ENCODE measurements at places on chromosomes 12 and 14.
A peak's percentile ranks its signal among the peaks of the same experiment; 100 is the strongest.

DNA sequence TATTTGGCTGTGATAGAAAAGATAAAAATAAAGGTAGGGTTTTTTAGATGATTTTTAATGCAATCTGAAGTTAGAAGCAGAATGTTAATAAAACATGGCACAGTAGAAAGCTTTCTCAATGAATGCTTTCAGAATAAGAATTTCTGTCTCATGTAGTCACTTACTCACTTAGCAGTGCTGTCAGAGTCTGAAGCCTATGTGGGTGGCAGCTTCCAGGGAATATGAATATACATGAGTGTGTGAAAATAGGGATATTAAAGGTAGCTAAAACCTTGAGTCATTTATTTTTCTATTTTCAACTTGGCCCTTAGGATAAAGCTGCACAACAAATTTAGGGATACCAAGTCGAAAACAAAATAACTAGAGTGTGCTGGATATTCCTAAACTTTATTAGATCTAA is 427.9 kb downstream of the AEBP2 start:
- DNase-seq, result no peak

DNA sequence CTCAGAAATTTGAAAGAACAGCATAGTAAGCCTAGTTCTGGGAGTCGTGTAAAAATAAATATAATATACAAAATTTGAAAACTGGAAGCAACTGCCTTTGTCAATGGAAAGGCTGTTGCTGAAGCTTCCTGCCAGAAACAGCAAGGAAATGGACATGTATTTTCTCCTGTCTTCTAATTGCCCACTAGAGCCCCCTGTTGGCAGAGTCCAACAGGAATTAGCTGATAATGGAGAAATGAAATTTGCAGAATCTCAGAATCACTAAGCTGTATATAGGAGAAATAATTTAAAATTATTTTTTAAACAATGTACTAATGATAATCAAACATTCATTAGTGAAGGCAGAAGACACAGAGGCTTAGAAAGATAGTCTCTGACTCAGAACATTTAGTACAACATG is 414.8 kb downstream of the SLC6A15 start:
- DNase-seq, result no peak

DNA sequence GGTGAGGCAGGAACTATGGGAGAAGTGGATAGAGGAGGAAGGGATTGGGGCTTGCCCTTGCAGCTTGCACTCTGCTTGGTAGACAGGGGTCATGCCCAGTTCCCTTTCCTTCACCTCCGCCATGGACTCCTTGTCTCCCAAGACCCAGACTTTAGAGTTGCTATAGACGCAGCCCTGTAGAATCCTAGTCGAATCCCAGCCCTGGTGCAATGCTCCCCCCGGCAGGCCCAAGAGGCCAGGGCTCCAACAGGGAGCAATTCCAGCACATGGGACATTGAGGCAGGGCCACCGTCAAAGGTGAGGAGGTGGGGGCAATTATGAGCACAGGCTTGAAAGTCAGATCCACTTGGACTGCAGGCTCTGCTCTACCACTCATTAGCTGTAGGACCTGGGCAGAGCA is 29.5 kb upstream of the BCDIN3D start:
- no peak for DNase-seq

DNA sequence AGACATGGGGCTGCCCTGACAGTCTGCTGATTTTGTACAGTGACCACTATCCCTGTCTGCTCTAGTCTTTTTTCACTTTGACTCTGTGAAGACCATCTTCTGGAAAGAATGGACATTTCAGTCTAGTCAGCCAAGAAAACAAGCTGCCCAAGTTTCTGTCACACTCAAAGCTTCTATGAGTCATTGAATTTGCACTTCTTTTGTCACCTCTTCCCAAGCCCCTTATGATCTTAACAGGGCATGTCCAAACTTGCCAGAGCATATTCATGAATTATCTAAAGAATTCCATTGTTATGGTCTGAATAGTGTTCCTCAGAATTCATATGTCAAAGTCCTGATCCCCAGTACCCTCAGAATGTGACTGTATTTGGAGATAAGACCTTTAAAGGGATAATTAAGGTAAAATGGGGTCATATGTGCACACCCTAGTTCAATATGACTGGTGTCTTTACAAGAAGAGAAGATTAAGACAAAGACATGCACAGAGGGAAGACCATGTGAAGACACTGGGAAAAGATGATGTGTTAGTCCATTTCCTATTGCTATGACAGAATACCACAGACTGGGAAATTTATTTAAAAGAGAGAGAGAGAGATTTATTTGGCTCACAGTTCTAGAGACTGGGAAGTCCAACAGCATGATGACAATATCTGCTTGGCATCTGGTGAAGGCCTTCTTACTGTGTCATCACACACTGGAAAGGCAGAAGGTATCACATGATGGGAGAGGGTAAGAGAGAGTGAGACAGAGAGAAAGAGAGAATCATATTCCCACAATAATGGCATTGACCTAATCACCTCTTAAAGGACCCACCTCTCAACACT is 242.6 kb downstream of the BTG1 start:
- no peak for DNase-seq

GRCh38 chr12:108854451-108855283 is 2.7 kb downstream of the SSH1 start:
- no peak for DNase-seq

GRCh38 chr14:99202516-99202915 is 69.5 kb downstream of the BCL11B start:
- no peak for DNase-seq

- DNase-seq, result no peak
Measured at GRCh38 chr12:95257541-95257940, 39.9 kb downstream of the VEZT start.

- peak; percentile 60 for DNase-seq
Measured at GRCh38 chr14:69260190-69260860, 367 bp downstream of the GALNT16 start.

DNA sequence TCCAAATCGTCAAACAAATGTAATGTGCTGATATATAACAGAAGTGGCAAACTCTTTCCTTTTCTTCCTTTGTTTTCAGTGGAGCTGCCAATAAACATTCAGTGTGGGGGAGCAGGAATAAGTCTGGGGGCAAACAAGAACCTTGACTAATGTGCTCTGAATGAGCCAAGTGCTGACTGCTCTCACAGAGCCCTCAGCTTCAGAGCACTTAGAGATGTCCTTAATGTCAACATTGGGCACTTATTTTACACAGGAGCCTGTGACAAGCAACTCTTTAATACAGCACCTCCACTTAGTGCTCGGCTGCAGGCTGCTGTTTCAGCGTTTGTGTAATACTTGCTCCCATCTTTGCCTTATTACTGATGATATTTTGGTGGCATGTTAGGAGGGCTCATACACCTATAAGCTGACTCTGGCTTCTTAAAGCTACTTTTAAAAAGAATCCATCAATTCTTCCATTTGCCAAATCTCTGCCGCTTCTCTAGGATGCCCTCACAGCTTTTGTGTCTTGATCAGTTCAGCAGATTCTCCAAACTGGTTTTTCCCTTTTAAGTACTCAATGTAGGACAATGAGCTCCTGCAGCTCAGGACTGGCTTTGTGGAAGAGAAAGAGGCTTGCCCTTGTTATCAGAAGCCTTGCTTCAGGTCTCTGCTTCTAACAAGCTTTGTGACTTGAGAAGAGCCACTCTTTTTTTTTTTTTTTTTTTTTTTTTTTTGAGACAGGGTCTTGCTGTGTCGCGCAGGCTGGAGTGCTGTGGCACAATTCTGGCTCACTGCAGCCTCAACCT is 206.6 kb downstream of the MON2 start:
- no peak for DNase-seq

- DNase-seq, result no peak
Measured at GRCh38 chr14:100651999-100652508, 64.8 kb upstream of the BEGAIN start.

- DNase-seq, result peak; percentile 86
Measured at GRCh38 chr12:113149361-113150150, at the start of gene CFAP73. CFAP73 (plus strand) TSS chr12:113149724; CDS start chr12:113149858, 134 bp downstream.

DNA sequence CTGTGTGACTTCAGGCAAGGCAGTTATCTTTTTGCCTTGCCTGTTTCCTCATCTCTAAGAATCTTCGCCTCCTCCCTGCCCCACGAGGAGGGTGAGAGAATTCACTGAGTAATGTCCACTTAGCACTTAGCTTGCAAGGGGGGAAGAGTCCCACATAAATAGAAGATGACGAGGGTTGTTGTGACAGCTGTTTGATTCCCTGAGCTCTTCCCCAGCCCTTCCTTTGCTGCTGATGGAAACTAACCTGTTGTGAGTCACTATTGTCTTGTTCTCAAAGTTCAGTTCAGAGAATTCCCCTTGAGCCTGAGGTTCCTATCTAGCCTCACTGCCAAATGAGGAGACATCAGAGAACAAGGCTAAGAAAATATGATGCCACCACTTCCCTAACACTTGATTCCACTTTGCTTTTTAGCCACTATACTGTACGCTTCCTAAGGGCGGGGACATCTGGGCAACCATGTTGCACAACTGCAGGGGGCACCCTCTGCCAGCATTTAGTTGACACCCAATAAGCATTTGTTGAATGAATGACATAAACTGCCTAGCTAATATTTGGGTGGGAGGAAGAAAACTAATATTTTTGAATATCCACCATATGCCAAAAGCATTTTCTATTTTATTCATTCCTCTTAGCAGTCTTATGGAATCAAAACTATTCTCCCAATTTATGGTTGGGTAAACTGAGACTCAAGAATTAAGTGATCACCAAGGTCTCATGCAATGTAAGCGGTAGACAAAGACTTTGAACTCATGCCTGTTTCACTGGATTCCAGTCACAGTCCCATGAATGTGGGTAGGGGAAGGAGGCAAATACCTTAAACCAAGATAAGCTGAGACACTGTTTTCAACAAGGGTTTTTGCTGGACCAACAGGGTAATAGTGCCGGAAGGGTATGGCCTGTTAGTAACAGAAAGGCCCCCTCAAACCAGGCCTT is 77.6 kb downstream of the ZFP36L1 start:
- DNase-seq, result no peak

DNA sequence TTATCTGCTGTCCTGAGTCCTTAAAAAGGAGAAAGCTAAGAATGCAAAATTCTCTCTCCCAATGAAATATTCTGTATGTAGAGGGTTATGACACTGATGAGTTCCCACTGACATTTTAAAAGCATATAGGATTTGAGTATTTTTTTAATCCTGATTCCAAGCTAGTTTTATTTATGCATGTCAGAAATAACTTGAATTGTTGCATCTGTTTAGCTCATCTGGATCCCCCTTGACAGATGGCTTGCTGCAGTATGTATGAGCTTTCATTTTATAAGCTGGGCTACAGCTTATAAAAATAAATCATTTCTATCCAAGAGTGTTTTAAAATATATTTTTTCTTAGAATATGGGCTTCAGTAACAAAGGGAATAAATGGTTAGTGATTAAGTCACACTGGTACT is 495.3 kb downstream of the NELL2 start:
- DNase-seq, result no peak

DNA sequence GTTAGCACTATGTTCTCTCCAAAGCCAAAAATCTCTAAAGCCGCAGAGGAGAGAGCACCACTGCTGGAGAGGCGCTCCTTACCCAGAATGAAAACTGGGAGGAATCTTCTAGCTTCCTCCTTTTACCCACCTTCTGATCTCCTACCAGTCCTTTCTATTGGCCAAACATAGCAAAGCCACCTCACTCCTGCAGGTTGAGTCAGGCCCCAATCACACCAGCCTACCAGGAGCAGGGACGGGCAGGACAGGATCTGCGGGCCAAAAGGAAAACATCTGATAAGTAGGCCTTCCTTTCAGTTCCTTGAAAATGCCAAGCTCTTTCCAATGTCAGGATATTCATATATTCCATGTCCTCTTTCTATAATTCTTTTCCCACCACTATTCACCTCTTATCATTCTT is 197.7 kb upstream of the CNOT2 start:
- no peak for DNase-seq

DNA sequence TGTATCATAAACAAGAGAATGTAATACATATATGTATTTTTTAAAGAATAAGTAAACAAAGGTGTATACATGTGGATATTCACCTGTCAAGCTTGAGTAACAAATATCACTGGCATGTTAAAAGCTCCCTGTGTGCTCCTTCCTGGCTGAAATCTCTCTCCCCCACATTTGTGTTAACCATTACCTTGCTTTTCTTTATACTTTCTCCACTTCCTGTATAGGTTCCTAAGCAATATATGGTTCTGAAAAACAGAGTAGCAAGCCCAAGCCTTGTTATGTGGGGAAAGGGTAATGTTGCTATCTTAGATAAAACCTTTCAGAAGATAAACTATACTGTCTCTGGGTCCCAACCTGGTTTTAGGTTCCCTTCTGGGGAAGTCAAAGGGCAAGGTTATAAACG is 32.3 kb upstream of the TBC1D30 start:
- DNase-seq, result no peak

DNA sequence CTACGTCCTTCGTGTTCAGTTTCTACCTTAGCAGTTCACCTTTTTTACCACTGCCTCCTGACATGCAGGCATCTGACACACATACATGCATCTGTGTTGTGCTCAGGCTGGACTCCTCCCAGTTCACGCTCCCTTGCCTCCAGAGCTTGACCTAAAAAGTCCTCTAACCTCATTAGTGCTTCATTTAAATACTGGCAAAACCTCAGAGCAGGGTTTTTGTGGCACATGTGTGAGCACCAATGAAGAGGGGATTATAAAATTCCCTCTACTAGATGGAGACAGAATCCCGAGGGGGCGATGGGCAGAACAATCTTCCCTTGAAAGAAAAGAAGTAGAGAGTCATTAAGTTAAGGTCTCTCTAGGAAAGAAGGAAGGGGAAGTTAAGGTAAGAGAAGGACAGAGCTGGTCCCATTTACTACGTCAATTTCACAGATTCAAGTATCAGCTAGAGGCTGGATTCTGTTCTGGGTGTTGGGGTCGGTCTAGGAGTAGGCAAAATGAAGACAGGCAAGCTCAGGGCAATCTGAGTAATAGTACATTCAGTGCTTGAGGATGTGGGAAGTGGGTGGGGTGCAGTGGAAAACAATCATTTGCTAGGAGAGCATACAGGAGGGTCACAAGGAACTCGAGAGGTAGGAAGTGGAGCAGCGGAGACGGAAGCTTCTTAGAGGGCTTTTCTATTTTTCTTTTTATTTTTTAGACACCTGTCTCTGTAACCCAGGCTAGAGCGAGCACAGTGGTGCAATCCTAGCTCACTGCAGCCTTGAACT is 7.5 kb downstream of the HAL start:
- DNase-seq, result no peak

DNA sequence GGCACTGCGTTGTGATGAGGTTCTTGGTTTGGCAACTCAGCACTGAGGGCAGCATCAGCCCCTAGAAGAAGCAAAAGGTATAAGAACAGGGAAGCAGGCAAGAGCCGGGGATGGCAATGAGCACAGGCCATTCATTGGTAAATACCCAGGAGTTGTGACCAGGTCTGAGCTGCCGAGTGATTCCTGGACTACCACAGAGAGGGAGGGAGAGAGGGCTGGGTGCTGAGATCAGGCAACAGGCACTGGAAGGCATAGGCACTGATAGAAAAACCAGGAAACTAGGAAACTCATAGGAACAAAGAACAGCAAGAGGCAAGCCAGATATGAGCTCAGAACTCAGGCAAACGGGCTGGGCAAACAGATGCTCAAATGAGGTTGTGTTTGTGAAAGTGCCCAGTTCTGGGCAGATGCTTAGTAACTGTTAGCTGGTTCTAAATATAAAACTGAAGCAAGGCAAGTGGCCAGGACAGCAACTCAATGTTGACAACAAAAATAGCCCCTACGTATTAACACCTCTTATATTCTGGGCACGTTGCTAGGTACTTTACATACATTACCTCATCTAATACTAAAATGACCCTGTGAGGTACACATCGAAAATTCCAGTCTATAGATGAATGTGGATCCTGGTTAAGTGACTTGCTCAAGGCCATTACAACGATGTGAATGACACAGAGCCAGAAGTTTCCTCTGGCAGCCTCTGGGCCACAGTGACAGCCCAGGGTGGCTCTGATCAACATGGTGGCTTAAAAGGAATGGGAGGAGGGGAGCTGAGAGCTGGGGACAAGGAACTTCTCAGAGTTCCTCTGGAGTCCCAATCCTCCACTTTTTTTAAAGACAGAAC is 121.1 kb downstream of the PRMT8 start:
- no peak for DNase-seq

All from left hindlimb (tissue), 1 donor.